ENCODE measurements at places on chromosomes 7 and 10.

DNA sequence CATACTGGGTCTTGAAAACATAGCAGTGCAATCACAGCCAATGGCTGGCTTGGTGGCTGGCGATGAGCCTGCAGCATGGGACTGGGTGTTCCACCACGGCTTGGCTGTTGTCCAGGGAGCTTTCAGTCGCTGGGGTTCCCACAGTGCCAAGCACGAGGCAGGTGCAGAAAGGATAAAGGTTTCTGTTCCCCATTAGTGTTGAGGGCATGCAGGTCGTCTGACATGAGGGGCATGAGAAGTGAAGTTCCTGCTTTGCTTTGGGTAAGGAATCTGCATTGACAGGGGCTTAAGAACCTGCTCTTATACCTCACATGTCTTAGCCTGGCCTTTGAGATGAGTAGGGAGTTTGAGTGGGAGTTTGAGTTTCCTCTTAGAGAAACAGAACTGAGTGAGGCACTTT is 9.0 kb upstream of the CFTR start:
- no peak for DNase-seq

GRCh38 chr10:60388709-60389301 is 870 bp downstream of the ANK3 start:
- DNase-seq: no peak

DNA sequence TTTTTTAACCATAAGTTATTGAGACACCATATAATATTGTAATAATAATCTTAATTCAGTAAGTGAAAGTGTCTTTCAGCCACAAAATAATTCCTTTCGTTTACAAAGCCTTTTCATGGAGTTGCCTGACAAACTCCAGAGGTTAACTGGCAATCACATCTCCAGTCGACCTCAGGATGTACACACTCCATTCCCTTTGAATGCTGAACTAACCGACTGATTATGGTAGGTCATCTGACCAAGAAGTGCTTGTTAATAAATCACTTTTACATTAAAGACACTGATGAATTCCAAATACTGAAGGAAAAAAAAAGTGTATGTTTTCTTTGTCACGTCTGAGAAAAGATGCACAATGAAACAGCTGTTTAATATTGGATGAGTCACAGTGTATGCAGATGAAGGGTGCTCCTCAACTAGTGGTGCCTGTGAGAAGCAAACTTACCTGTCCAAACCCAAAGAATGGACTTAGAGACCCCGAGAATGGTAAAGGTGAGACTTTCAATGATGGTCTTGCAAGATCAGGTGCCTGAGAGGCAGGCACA is 348.1 kb upstream of the VWC2 start:
- DNase-seq: no peak

DNA sequence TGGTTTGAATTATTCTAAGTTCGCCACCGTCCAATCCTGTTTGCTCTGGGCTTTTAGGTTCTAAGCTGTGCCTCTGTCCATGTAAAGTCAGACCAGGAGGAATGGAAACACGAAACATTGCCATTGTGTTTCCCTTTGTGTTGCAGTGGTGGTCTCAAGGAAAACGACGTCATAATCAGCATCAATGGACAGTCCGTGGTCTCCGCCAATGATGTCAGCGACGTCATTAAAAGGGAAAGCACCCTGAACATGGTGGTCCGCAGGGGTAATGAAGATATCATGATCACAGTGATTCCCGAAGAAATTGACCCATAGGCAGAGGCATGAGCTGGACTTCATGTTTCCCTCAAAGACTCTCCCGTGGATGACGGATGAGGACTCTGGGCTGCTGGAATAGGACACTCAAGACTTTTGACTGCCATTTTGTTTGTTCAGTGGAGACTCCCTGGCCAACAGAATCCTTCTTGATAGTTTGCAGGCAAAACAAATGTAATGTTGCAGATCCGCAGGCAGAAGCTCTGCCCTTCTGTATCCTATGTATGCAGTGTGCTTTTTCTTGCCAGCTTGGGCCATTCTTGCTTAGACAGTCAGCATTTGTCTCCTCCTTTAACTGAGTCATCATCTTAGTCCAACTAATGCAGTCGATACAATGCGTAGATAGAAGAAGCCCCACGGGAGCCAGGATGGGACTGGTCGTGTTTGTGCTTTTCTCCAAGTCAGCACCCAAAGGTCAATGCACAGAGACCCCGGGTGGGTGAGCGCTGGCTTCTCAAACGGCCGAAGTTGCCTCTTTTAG is 46.3 kb upstream of the DMBT1 start:
- DNase-seq: no peak

DNA sequence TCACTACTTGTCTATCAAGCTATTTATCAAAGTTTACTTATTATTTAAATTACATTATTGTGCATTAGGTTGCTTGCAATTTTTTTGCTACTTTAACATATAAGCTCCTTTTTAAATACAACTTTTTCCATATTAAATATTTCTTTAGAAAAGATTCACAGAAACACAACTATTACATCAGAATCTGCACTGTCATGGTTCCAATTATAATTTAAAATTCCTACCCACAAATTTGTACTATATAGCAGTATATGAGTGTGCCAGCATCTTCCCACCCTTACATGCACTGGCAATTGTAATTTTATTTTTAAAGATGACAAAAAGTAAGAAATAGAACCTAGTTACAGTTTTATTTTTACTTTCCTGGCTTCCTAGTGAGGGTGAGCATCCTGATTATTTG is 15.8 kb downstream of the MINDY3 start:
- DNase-seq: no peak

DNA sequence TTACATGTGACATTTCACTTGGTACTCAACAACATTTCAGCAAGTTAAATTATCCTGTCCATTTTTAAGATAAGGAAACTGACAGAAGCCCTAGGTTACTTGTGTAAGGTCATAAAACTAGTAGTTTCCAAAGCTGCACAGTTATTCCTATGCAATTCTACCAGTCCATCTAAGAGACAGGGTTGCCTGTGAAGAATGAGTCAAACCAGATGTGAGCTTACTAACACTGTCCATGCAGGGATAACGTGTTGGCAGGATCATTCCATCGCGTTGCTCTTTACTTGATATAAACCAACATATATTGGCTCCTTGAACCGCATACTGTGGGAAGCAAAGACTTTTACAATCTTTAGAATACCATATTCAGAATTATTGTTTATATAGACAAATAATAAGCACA is 280.9 kb upstream of the HGF start:
- DNase-seq: peak; percentile 49

DNA sequence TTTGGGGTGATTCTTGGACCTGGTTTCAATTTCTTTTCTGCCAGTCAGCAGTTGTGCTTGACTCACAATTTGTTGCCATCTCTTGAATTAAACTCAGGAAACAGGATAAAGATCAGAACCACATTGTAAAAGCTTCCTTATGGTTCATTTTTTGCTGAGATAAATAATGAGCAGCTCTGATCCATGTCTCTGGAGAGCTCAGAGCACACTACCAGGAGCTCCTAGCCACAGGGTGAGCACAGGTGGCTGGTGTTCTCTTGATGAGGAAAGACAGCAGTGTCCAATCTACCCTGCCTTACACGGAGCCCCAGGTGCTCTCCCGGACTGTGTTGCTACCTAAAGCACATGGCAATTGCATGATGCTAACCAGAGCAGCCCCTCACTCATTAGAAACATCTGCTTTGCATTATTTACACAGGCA is 17.2 kb upstream of the FAM170B start:
- DNase-seq: no peak
